ENCODE measurements at places on chromosomes 5 and 9.
A peak's percentile ranks its signal among the peaks of the same experiment; 100 is the strongest.

GRCh38 chr5:113047733-113048652 is 71.4 kb downstream of the DCP2 start:
- DNase-seq = no peak

DNA sequence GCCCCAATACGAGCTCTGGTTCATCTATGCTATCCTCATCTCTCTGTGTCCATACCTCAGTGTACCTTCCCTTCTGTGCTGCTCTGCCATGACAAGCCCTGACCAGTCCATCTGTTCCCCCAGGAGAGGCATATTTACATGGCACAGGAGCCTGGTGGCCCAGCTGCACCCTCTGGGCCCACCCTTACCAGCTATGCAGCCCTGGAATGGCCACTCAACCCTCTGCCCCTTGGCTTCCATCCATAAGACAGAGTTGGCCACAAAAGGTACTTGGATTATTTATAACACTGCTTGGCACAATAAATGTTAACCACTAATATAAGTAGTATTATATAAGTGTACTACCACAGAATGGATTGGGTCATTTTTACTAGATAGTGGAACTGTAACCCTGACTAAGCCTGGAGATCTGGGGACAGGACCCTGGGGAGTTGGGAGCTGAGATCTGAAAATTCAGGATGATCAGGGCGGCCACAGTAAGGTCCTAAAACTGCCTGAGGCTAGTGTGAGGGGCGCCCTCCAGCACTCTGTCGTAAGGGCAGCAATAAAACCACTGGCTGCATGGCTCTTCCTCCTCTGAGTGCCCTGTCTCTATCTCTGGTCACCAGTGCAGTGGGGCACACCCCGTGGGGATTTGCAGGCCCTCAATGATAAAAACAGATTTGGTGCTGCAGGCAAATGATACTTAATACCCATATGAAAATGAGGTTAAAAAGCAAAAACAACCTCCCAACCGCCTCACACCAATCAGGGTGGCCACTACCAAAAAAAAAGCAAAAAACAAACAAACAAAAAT is 65.8 kb downstream of the SEMA4D start:
- no peak for DNase-seq

DNA sequence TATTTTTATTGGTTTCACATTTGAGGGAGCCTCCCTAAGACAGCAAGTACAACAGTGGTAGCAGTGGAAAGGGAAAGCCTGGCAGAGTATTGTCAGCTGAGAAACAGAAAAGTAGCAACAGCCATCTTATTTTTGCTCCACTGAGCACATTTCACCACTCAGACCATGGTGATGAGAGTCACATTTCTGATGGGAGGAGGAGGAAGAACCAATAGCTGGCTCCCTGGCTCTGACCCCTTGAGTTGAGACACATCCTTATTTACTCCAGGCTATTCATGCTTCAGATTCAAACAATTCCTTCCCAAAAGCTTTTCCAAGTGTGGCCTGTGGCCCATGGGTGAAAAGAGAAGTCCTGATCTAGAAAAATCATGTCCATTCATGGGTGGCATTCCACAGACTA is 236.3 kb downstream of the ARHGAP26 start:
- no peak for DNase-seq

DNA sequence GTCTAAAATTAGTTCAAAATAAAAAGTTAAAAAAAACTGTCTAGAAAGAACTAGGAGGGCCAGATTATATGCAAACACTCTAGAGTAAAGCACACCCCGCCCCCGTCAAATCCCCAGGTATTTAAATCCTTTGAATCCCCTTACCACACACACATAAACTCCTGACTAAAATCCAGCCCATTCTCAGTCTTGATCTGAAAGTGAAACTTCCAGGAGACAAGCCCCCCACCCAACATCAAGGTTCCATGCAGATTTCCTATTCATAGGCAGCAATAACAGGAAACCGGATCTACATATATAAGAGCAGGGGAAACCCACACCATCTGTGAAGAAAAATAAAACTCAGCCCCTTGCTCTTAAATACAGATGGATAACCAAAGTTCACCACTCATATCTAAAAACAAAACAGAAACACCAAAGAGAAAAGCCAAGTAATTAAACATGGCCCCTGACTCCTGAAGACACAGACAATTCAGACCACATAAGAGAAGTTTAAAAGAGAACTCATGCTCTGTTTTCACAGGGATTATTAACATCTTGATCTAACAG is 42.3 kb downstream of the MARCHF3 start:
- no peak for DNase-seq

- no peak for DNase-seq
Measured at GRCh38 chr9:17217272-17217671, 82.4 kb downstream of the CNTLN start.

GRCh38 chr9:123099042-123099441 is 65.6 kb downstream of the GPR21 start:
- no peak for DNase-seq

DNA sequence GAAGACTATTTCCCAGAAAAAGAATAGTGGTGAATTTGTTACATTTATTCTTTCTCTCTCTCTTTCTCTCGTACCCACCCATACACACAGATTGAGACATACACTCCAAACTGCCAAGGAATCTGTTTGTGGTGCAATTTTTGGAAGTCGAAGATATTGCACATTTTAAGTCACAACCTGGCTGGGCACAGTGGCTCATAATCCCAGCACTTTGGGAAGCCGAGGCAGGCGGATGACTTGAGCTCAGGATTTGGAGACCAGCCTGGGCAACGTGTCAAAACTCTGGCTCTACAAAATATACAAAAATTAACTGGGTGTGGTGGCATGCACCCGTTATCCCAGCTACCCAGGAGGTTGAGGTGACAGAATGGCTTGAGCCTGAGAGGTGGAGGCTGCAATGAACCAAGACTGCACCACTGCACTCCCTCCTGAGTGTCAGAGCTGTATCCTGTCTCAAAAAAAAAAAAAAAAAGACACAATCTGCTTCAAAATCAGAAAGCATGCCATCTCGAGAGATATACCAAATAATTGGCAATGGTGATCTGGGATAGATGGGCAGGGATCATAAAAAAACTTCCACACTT is 19.2 kb upstream of the PLIN2 start:
- DNase-seq = no peak

- no peak for DNase-seq
Measured at GRCh38 chr5:77139001-77139400, 51.9 kb upstream of the ZBED3 start.

- no peak for DNase-seq
Measured at GRCh38 chr5:114435885-114436299, 74.0 kb downstream of the KCNN2 start.

DNA sequence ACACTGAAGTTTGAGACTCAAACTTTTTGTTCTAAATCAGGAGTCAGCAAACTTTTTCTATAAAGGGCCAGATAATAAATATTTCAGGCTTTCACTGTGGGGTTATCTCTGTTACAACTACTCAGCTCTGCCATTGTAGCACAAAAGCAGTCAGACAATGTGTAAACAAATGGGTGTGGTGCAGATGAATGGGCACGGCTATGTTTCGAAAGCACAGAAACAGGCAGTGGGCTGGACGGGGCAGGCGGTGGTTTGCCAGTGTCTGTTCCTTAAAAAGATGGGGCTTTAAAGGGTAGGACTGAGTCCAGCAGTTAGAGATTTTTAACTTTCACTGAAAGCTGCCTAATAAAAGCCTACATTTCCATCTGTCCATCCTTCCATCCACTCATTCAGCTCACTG is 48.9 kb downstream of the PFDN1 start:
- no peak for DNase-seq

DNA sequence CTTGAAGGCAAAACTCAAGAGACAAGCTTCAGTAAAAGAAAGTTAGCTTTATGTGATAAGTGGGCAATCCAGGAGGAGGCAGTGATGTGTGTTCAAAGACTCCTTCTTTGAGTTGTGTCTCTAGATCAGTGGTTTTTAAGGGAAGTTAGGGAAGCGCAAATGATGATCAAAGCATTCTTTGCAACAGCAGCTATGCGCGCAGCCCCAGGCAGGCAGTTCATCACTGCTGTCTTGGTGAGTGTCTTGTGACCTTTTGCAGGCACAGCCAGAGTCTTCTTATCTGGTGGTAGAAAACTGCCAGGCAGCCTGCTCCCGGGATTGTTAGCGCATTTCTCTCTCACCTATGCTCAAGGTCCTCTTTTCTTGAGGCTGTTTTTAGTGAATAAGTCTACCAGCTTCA is 40.3 kb upstream of the CLK4 start:
- no peak for DNase-seq

DNA sequence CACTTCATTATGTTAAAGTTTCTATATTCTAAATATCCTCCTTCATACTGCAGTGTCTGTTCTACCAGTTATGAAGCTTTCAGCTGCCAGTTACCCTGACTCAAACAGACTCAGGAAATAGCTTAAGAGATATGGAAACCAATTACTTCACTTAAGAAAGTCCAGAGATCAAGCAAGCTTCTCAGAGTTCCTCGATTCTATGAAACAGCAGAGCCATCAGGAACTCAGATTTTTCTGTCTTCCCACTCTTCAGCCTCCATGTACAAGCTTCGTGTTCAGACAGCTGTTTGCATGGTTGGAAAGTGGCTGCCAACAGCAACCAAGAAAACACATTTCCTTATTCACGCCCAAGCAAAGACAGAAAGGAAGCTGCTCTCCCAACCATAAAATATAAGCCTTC is 216.1 kb downstream of the ACTL7B start:
- DNase-seq = no peak

GRCh38 chr9:75002422-75003023 is 25.6 kb downstream of the CARNMT1 start:
- DNase-seq = no peak

- peak; percentile 9 for DNase-seq
Measured at GRCh38 chr5:38453506-38453905, 102.9 kb downstream of the LIFR start.

GRCh38 chr5:167688341-167689130 is 602.9 kb upstream of the WWC1 start:
- no peak for DNase-seq

- no peak for DNase-seq
Measured at GRCh38 chr9:116219686-116220085, 66.1 kb downstream of the PAPPA start.

- no peak for DNase-seq
Measured at GRCh38 chr9:20551835-20552234, 70.5 kb downstream of the MLLT3 start.

GRCh38 chr5:176469296-176469695 is 21.1 kb downstream of the FAF2 start:
- no peak for DNase-seq

DNA sequence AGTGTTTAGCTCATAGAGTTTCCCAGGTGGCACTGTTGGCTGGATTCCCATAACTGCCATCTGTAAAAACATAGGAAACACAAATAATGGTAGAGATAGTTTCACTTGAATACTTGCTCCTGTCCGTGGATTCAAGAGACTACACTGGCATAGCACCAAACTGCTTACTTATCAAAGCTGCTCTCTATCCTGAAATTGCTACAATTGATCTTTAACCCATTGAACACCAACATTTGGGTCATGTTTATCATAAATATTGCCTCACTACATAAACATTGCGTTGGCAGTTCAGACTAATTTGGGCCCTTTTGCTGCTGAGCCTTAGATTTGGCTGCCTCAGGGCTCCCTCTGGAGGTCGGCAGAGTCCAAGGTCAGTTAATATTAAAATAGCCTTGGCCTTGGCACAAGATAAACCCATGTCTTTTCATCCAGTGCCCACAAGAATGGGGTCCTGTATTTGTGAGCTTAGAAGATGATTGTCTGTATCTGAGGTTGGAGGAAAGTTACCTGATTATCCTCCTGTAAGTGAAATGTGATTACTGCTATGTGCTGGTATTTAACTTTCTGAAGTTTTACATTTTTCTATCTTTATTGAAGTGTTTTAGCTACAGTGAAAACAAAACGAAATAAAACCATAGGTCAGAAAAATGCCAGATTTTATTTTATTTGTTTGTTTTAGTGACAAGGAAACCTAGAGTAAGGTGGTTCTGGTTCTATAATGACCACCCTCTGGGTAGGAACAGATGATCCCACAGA is 4.0 kb upstream of the RANBP3L start:
- no peak for DNase-seq

- no peak for DNase-seq
Measured at GRCh38 chr5:78293851-78294247, 649 bp downstream of the AP3B1 start.

- no peak for DNase-seq
Measured at GRCh38 chr9:27297050-27297449, at the start of gene EQTN. Gene EQTN (minus strand): TSS chr9:27297150. CDS start chr9:27297055, 95 bp downstream.

DNA sequence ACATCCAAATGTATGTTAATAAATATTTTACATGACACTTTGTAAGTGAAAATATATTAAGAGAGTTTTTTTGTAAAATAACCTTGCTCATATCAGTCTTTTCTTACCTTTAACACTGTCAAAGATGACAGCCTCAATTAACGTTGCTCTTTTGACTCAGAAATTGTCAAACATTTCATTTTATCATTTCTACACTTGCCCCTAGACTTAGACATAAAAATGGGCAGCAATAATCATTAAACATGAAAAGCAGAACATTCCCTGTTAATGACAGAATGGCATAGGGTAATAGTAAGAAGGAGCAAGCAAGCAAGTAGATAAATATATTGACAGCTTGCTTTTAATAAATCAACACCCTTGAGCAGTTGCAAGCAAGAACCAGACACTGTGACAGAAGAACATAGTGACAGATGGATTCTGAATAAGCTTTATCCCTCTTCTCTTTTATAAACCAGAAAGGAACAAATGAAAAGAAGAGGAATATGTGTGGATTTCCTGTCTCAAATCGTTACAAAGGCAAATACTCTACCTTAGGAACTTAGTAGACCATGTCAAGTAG is 796.0 kb upstream of the CHD1 start:
- DNase-seq = no peak

DNA sequence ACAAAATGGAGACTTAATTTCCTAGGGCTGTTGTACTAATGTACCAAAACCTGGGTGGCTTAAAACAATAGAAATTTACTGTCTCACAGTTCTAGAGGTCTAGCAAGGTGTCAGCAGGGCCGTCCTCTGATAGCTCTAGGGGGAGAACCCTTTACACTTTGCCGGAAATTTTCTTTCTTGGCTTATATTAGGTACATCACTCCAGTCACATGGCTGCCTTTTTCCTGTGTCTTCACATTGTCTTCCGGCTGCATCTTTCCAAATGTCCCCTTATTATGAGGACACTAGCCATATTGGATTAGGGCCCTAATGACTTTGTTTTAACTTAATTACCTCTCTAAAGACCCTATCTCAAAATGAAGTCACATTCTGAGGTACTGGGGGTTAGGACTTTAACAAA is 5.8 kb downstream of the UHRF2 start:
- DNase-seq = no peak

- DNase-seq = no peak
Measured at GRCh38 chr5:138736293-138736692, 16.9 kb upstream of the CTNNA1 start.

DNA sequence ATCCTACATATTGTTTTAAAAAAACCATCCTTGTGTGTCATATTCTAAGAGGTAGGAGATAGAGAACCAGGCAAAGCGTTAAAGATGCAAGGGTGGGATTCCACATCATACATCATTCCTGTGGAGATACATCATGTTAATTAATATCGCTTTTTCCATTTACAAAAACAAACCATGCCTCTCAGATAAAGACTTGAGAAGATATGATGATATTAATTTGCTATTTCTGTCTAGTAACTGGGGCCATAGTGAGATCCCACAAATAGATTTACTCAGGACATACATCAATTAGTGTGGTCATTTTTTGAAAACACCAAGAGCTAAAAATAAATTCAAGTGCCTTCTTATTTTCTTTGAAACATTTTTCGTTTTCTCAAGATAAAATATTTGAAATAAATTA is 165.4 kb upstream of the TARS1 start:
- no peak for DNase-seq

- DNase-seq = no peak
Measured at GRCh38 chr9:136264031-136264430, 18.4 kb upstream of the QSOX2 start.

GRCh38 chr9:87389936-87390335 is 107.7 kb upstream of the DAPK1 start:
- no peak for DNase-seq

- DNase-seq = no peak
Measured at GRCh38 chr5:69492391-69492922, at the start of gene OCLN. Gene OCLN (plus strand): TSS chr5:69492790. CDS start chr5:69504245, 11,455 bp downstream.

All from T-helper 9 cell (primary cell).